ENCODE measurements at places on chromosomes 3 and 15.

- no peak for DNase-seq
Measured at GRCh38 chr3:185397676-185398075, 34.7 kb downstream of the MAP3K13 start.

- no peak for DNase-seq
Measured at GRCh38 chr3:158519776-158520175, 51.2 kb upstream of the MLF1 start.

DNA sequence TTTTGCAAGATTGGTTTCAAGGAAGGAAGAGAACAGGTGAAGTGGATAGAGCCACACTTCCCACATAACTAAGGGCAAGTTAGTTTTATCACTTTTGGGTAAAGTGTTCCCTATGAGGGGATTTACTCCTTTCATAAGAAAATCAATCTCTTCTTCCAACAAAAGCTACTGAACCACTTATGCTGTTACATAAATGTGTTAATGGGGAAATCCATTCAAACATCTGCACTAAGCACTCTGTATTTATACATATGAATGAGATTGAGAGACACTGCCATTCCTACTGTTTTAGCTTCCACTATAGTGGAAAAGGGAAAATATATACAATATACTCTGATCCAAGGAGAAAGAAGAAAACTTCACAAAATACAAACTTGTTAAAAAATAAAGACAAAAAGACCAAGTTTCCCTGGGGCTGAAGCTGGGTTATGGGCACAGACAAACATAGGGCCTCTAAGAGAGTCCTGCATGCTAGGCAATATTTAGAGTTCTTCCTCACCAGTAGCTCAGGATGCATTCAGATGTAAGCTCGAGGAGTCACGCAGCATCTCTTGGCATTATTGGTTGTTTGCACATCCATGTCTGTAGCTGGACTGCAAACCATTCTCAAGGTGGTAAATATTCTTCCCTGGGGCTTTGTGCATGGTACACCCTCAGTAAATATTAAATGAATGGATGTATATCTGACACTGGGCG is 454.2 kb downstream of the FGF12 start:
- DNase-seq, result no peak

- DNase-seq, result no peak
Measured at GRCh38 chr15:42036112-42036905, 15.5 kb upstream of the PLA2G4E start.

DNA sequence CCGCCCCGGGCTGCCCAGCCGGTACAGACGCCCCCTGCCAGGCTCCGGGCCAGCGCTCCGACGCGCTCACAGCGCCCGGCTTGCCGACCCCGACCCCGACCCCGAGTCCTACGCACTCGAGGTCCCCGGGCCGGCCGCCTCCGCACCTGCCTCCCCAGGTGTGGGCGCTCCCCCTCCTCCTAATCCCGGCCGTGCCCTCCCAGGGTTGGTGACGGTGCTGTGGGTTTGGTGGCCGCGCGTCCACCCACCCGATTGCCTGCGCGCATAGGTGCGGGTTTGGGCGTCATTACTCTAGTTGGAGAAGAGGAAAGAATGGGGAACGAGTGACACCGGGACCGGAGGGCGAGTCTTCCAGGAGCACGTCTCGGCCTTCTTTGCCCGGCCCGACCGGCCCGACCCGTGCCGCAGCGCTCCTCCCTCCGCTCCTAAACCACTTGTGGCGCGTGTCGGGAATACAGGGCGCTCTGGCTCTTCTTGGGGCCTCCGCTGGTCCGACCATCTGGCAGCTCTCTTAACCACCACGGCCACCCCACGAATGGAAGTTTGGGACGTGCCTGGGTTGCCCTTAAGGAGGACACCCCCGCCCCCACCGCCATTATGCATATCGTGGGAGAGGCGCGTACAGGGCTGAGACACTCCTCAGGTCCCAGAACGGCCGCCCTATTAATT is 810 bp upstream of the THRB start:
- DNase-seq, result no peak

GRCh38 chr15:37100109-37100965 is at the start of gene MEIS2:
Gene MEIS2, minus strand, starts transcription at chr15:37100549. Its CDS starts 1,083 bp downstream, at chr15:37099466.
- peak; percentile 87 for DNase-seq

All from HCEC 1CT (cell line).